Smooth muscle cell of the pulmonary artery (primary cell): ENCODE measurements at places on chromosomes 16 and 17. TPM values are rescaled to one million over a fixed set of nuclear protein-coding genes. Genes with fewer than 3 reads are reported as not detected.

SYT17 gene
- 0.46 and 0.63 TPM in 2 replicates for total RNA-seq

ACSF2 gene
- total RNA-seq: 17.5 and 36.8 TPM in 2 replicates

CD300E gene
- total RNA-seq: not detected in 2 replicates

MPV17L gene
- total RNA-seq: 0.78 and 2.1 TPM in 2 replicates

PRSS8 gene
- total RNA-seq: not detected in 2 replicates

WNT3 gene
- total RNA-seq: 1.0 and 1.4 TPM in 2 replicates

CFAP119 gene
- 0.91 and 1.3 TPM in 2 replicates for total RNA-seq

TEKT5 gene
- 0.07 and 0.13 TPM in 2 replicates for total RNA-seq

SPHK1 gene
- total RNA-seq: 43.8 and 115 TPM in 2 replicates

UBALD1 gene
- 3.5 and 7.0 TPM in 2 replicates for total RNA-seq
